ENCODE measurements at places on chromosomes 7 and 10.

GRCh38 chr10:125016611-125017202 is 74.8 kb downstream of the ZRANB1 start:
- DNase-seq = no peak

DNA sequence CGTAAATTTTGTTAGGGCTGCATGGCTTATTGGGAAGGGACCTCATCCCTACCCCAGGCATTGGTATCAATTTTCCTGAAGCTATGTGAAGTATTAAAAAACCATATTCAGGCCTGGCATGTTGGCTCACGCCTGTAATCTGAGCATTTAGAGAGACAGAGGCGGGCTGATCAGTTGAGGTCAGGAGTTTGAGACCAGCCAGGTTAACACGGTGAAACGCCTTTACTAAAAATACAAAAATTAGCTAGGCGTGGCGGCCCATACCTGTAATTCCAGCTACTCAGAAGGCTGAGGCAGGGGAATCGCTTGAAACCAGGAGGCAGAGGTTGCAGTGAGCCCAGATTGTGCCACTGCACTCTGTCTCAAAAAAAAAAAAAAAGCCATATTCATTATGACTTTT is 7.1 kb downstream of the TASOR2 start:
- no peak for DNase-seq

DNA sequence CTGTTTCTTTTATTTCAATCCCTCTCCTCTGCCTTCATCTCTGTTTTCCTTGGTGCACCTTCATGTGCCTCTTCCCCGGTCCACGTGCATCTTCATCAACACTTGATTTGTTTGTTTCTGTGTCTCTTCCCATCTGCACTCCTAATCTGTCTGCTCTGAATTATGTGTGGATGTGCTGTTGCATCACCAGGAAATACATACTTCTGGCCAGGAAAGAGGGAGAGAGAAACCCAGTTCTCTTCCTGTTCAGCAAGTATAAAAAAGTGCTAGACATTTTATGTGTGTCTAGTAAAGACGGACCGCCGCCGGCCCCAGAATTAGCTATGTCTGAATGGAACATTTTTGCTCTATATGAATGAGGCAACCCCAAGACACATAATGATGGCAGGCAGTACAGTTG is 93.8 kb downstream of the CALD1 start:
- no peak for DNase-seq

GRCh38 chr10:113930482-113931057 is 76.1 kb downstream of the NHLRC2 start:
- no peak for DNase-seq

DNA sequence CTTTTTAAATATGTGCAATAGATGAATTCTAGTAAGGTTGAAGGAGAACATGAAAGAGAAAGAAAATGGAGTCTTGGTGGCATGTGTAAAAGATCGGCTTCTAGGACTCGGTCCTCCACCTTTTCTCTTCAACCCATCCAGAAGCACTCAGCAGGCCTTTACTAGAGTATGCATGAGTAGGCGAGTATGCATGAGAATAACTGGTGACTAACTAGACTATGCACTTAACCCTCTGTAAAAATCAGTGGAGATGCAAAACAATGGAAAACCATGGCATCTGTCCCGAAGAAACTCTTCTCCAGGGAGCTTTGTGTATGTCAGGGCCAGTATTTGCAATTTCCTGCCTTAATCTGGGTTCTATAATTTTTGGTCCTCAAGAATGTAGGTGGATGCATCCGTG is 40.0 kb upstream of the GRB10 start:
- no peak for DNase-seq

- no peak for DNase-seq
Observed at GRCh38 chr10:14555807-14556206, 218.9 kb downstream of the FAM107B start.

DNA sequence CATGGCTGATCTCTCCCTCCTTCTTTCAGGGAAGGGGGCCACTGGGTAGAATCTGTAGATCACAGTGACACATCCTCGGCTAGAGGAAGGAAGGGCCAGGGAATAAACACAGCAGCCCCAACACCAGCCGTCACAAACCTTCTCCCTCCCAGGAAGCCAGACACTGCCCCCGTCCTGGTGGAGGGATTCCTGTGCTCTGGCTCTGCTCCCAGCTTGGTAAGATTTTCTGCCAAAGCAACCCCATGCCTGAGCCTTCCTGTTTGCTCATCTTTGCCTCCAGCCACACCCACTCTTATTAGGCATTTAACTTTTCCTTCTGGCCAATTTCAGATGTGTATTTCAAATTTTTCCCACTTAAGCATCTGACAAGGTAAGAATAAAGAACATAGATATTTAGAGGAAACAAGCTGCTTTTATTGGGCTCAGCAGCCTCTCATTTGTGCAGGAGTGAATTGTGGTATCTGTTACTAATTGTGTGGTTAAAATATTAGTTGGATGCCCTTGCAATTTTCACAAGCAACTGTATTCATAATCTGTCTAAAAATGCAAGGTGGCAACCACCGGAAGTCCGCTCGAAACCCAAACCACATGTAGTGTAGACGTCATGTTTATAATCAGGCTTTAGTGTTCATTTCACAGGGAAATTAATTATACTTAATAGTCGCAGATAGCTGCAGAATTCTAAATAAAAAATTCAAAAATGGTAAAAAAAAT is 13.2 kb upstream of the NPS start:
- DNase-seq = no peak

DNA sequence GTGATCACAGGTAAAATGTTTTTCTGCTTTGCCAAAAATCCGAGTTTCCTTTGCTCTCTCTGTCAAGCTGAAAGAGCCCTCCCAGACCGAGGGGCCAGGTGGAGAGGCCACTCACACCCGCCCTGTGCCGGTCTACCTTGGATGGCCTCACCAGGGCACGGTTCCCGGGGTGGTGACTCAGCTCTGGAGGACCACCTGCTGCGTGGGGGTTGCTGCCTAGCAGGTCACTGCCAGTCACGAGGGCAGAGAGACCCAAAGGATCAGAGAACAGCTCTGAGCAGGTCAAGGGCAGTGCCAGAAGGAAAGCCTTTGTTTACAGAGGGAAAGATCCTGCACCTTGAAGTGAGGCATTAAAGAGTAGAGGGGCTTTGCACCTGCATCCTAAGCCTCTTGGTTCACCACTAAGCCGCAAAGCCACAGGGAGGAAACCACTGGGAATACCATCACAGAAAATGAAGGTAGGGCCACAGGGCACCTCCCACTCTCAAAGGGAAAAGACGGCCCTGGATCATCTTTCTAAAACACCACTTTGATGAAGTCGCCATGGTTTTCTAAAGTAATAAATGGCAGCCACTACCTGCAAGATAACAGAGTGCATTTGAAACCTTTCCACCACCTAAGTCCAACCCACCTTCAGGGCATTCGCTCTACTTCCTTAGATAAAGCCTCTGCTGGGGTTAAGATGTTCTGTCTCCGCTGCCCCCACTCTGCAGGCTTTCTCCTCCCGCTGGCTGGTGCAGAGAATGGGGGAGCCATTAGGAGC is 160.3 kb upstream of the KLF14 start:
- no peak for DNase-seq

DNA sequence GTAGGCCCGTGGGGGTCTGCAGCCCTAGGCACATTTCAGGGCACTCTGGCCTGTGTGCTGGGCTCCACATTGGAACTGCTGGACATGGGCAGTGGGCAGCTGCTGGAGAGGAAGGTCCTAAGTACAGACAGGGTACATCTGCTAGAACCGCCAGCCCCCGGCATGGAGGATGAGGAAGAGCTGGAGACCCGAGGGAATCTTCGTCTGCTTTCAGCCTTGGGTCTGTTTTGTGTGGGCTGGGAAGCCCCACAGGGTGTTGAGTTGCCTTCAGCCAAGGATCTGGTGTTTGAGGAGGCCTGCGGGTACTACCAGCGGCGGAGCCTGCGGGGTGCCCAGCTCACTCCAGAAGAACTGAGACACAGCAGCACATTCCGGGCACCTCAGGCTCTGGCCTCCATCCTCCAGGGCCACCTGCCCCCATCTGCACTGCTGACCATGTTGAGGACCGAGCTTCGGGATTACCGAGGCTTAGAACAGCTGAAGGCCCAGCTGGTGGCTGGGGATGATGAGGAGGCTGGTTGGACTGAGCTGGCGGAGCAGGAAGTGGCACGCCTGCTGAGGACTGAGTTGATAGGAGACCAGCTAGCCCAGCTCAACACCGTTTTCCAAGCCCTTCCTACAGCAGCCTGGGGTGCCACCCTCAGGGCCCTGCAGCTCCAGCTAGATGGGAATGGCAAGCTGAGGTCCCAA is 1.4 kb downstream of the HPS6 start:
- no peak for DNase-seq

- DNase-seq = no peak
Observed at GRCh38 chr7:13034693-13035092, 347.3 kb downstream of the ARL4A start.

DNA sequence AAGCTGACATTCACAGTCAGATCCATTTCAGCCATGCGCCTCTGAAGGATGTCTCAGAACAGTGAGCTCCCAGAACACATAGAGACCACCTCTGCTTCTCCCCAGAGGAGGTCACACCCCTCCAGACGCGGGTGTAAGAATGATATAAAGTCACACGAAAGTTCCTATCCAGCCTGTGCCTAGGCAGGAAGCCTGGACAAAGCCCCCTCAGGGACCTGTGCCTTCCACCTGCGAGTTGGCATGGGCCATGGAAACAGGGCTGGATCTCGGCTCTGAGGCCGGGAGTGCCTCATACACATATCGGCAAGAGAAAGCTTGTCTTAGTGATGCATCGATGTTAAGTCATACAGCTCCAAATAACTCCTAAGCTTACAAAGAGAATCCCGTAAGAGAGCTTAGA is 5.0 kb downstream of the VIPR2 start:
- DNase-seq = no peak

DNA sequence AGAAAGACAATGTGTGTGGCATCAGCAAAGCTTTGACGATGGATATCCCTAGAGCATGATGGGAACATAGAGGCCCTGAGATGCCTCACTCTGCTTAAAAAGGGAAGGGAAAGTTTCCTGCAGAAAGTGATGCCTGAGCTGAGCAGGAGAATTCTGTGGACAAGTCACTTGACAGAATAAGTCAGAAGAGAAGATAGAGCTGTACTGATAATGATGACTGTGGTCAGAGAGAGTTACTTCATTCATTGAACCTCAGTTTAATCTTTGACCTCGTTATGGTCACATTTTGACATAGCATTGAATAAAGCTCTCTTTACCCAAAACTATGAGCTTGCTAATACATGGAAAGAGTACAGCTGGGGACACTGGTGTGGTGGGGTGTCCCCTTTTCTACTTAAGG is 7.6 kb downstream of the CUBN start:
- no peak for DNase-seq

GRCh38 chr10:90605506-90605905 is 252.3 kb downstream of the HTR7 start:
- no peak for DNase-seq

- no peak for DNase-seq
Observed at GRCh38 chr7:43461349-43462024, 121.4 kb upstream of the STK17A start.

DNA sequence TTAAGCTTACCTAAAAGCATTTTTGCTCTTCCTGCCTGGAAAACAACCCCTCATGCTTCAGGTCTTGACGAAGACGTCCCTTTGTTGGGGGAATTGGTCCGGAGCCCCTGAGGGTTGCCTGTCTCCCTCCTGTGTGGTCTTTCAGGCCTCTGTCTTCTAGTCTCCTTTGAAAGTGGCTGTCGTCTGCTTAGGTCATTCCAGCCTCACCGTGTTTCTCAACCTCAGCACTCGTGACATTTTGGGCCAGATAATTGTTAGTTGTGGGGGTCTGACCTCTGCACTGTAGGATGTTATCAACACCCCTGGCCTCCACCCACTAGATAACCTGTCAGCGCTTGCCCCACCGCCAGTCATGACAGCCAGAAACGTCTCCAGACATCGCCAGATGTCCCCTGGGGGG is 219.1 kb downstream of the TCF7L2 start:
- DNase-seq = no peak

- no peak for DNase-seq
Observed at GRCh38 chr7:150339409-150339809, 2.0 kb downstream of the RARRES2 start.

DNA sequence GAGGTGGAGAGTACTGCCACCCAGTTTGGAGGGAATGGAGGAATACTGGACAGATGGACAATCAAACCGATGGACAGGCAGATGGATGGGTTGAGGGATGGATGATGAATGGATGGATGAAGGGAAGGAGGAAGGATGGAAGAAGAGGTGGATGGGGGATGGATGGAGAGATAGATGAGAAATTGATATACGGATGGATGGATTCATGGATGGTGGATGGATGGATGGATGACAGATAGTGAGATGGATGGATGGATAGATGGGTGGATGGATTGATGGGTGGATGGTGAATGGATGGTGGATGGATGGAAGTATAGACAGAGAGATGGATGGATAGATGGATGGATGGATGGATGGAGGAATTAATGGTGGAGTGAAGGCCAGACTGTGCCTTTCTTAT is 42.6 kb downstream of the ALOX5 start:
- DNase-seq = no peak

GRCh38 chr10:80465451-80465835 is 11.3 kb downstream of the TSPAN14 start:
- no peak for DNase-seq

DNA sequence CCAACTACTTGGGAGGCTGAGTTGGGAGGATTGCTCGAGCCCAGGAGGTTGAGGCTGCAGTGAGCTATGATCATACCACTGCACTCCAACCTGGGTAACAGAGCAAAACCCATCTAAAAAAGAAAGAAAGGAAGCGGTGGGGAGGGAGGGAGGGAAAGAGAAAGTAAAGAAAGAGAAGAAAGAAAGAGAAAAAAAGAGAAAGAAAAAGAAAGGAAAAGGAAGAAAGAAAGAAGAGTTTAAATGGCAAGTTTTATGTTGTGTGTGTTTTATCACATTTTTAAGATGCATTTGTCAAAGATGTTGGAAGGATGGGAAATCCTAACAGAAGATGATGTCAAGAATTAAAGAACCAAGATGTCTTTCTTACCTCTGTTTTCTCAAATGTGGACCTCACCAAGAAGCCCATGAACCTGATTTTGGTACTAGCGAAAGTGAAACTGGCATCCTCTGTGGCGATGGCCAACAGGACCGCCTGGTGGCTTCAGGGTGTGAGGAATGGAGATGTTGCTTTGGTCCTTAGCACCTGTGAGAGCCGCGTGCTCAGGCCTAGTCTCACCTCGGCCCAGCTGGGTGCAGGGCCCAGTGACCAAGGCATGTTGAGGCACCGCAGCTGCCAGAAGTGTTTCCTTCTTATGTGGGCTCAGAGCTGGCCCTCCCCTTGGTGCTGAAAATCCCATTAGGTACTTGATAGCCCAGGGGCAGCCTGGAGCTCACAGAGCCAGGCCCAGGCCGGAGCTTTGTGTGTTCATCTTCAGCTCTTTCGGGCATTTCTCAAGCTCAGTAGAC is 9.8 kb downstream of the UCMA start:
- DNase-seq = no peak

- no peak for DNase-seq
Observed at GRCh38 chr10:48463318-48464003, 141.4 kb downstream of the ARHGAP22 start.

- peak; percentile 37 for DNase-seq
Observed at GRCh38 chr10:101272229-101272868, 43.1 kb upstream of the LBX1 start.

Data from stimulated activated CD8-positive, alpha-beta memory T cell treated with anti-CD3 and anti-CD28 coated beads, Interleukin-7, amount 100 ng/mL, for 1 hour (primary cell).